ENCODE measurements at places on chromosomes 1 and 21.

GRCh38 chr1:23964790-23965740 lies 5.4 kb downstream of the PNRC2 start:
- DNase-seq: no peak

GRCh38 chr1:203600782-203601513 lies 25.7 kb upstream of the ATP2B4 start:
- no peak for DNase-seq

DNA sequence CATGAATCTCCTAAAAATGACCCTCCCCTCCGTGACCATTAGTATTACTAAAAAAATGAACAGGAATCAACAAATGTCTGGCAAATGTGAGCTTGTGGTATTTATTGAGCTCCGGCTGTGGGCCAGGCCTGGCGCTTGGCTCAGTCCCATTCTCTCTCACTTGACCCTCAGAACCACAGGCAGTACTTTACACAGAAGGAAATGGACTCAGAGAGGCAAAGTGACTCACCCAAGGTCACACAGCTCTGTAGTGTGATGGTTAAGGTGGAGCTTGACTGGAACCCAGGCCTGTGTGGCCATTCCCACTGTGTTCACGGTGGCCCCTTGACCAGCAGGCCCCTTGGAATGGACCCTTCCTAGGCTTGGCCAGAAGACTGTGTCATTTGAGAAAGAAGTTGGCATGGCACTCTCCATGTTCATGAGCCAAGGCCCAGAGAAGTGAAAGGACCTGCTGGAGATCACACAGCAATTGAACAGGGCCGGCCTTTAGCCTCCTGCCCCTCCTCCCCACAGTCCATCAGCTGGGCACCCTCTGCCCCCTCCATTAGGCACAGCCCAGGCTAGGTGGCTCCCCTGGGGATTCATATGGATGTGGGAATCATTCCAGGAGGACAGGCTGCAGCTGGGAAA lies 32.1 kb downstream of the FAM151A start:
- no peak for DNase-seq

- DNase-seq: no peak
Measured at GRCh38 chr1:2972879-2973575, 48.2 kb upstream of the ACTRT2 start.

- DNase-seq: no peak
Measured at GRCh38 chr1:234666761-234667160, 56.8 kb upstream of the IRF2BP2 start.

DNA sequence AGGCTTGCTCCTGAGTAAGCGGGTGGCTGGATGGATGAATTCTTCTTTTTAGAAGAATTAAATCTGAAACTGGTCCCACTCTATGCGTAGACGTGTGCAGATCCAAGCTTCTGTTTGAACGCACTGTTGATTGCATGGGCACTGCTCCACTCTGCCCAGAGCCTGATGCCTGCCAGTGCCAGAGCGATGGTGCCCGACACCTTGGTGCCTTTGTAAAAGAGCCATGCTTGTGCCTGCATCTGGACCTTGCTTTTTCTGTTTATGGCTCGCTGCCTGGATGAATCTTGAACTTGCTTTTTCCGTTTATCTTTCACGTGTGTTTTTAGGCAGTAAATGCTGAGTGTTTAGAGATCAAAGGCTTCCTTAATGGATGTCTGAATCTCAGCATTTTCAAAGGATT lies 15.0 kb upstream of the PWP2 start:
- DNase-seq: no peak

DNA sequence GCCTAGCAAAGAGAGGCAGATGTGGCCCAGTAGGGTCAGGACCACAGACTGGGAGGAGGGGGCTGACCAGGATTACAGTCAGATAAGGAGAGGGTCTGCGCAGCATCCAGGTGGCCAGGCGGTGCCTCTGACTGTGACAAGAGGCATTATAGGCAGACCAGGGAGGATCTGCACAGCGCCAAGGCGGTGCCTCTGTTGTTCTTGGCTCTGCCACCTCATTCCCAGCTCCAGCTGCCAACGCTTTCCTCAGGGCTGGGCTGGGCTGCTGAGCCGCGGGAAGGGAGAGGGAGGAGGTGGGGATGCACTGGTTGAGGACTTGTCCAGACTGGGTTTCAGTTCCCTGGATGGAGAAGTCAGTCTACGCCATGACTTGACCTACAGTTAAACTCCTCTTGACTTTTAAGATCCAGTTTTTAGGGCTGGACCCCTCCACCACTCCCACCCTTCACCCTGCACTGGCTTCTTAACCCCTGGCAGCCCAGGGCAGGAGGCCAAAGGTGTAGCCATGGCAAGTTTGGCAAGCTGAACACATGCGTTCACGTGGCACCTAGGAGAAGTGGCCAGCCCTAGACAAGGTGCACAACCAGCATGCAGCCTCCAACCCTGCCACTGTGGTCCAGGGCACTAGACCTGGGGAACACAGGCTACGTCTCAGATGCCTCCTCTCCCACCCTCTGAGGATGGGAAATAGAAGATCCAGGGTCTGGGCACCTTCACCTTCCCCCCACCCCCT lies 4.5 kb upstream of the CRABP2 start:
- DNase-seq: peak; percentile 90

DNA sequence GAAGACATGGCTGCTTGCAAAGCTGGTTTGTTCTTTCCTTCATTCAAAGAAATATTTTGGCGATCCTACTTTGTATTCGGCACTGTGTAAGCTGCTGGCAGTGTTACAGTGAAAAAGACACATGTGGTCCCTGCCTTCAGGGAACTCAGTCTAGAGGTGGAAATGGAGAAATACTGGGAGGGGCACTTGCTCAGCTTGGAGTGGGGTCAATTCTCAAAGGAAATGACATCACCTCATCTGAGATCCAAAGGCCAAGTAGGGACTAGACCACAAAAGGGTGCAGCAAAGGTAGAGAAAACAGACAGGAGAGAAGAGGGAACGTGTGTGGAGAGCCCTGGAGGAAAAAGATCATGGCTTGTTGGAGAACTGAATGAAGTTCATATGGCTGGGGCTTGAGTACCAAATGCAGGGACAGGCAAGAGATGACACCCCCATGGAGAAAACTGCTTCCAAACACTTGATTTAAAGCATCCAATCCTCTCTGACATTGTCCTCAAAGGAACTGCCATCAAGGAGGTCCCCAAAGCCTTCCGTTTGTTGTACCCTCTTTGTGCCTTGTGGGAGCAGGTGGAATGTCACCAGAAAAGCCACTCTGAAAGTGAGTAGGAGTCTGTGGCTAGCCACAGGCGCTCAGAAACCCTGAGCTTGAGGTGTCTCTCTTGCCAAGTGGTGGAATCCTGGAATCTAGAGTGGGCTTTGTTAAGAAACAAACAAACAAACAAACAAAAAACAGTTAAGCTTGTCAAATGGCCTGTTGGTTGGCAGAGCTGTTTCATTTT lies 48.3 kb upstream of the TDRD10 start:
- DNase-seq: no peak

- DNase-seq: no peak
Measured at GRCh38 chr1:113854234-113854633, 17.3 kb downstream of the PTPN22 start.

- no peak for DNase-seq
Measured at GRCh38 chr21:34203851-34204420, 130.6 kb downstream of the MRPS6 start.

DNA sequence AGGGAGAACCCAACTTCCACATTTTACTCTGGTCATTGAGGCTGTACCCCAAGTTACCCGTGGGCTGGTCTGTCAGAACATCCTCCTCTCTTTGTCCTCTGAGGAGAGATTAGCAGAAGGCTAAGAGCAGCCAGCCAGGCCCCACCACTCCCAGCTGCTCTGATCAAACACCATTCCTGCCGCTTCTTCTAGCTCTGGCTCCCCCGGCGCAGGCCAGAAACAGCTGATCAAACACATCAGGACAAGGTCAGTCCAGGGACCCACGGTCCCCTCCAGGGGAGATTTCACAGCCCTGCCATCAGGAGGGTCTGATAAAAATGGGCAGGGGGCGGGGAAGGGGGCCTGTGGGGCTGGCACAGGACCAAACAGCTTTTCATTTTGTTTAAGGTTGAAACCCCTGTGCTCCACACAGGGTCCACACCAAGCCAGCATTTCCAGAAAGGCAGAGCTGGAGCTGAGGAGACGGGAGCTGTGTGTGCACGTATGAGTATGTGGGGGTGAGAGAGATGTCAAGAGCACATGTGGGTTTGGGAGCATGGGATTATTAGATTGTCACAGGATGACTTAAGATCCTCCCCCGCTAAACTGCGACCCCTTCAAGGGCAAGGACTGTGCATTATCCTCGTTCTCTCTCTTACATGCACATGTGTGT lies 29.9 kb upstream of the EPHA8 start:
- DNase-seq: no peak

DNA sequence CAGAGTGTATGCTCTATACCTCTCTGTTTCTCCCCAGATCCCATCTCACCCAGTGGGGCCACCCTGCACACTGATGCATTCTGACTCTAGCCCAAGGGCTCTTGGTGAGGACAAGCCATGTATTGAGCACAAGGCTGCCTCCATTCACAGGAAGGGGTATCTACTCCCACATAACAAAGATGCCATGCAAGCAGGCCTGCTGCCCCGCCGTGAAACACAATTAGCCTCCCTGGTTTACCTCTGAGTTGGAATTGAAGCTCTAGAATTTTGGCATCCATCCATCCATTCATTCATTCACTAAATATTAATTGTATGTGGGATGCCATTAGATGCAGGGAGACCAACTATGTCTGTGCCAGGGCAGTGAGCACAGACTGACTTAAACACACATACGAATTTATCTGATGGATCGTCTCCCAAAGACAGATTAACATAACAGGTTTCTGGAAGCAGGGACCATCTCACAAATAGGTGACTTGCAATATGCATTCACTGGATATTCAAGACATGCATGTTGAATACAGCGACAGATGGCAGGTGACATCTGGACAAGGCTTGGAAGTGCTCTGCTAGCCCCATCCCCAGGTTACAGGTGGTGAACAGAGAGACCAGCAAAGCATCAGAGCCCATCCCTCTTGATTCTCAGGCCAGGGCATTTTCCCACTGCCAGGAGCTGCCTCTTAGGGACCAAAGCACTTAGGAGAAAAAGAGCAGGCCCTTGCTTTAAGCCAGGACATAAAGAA lies 34.3 kb downstream of the TRABD2B start:
- no peak for DNase-seq

- no peak for DNase-seq
Measured at GRCh38 chr1:168089979-168090337, 46.8 kb downstream of the GPR161 start.

- no peak for DNase-seq
Measured at GRCh38 chr1:21756393-21757089, 26.4 kb downstream of the USP48 start.

DNA sequence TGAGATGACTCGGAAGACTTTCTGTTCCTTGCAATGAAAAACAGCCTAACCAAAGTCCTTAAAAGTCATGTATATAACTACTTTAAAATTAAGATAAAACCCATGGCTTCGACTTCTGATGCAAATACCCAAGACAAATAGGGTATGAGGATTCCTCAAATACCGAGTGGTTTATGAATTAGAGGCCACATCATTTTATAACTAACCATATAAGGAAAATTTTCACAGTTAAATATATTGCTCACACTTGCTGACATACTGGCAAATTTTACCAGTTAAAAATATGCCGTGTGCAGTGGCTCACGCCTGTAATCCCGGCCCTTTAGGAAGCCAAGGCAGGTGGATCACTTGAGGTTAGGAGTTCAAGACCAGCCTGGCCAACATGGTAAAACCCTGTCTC lies 5.4 kb downstream of the RERE start:
- DNase-seq: no peak

GRCh38 chr1:20575541-20576336 lies 13.2 kb upstream of the CDA start:
- DNase-seq: no peak

GRCh38 chr1:153478047-153478691 lies 17.7 kb upstream of the S100A7 start:
- DNase-seq: no peak

GRCh38 chr1:45306905-45307304 lies 19.8 kb upstream of the HPDL start:
- no peak for DNase-seq

- DNase-seq: peak; percentile 8
Measured at GRCh38 chr1:235783148-235783776, 83.4 kb downstream of the LYST start.

Data from hepatic stellate cell (primary cell).